NCI-H2081 treated with DMSO at 0.1 percent for 48 hours (cell line): ENCODE measurements at places on chromosomes 1 and 21.

GRCh38 chr1:214920337-214920736 lies 162.2 kb upstream of the KCNK2 start:
- DNase-seq, result no peak

DNA sequence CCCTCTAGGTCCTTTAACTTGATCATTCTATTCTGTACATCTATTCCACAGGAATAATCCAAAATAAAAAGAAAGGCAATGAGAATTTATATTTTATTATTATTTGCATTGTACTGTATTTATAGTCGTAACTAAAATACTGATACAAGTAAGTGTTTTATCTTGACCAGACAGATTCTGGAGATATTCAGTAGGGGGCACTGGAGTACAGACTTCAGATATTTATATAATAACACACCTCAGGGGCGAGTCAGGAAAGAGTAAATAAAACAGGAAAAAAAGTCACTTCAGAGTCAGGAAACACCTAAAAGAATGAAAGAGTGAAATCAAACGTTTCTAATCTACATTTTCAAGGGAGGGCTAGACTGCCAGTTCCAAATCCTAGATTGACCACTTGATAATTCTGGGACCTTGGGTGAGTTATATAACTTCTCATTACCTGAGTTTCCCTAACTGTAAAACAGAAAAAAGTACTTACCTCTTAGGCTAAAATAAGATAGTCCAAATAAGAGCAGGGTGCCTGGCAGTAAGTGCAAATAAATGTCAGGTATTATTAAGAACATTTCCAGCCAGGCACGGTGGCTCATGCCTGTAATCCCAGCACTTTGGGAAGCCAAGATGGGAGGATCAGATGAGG lies 31.1 kb upstream of the MTF1 start:
- peak; percentile 17 for DNase-seq

- no peak for DNase-seq
Measured at GRCh38 chr1:230661976-230662375, 19.7 kb downstream of the COG2 start.

GRCh38 chr1:11749203-11749689 lies 12.7 kb upstream of the C1orf167 start:
- DNase-seq, result no peak

DNA sequence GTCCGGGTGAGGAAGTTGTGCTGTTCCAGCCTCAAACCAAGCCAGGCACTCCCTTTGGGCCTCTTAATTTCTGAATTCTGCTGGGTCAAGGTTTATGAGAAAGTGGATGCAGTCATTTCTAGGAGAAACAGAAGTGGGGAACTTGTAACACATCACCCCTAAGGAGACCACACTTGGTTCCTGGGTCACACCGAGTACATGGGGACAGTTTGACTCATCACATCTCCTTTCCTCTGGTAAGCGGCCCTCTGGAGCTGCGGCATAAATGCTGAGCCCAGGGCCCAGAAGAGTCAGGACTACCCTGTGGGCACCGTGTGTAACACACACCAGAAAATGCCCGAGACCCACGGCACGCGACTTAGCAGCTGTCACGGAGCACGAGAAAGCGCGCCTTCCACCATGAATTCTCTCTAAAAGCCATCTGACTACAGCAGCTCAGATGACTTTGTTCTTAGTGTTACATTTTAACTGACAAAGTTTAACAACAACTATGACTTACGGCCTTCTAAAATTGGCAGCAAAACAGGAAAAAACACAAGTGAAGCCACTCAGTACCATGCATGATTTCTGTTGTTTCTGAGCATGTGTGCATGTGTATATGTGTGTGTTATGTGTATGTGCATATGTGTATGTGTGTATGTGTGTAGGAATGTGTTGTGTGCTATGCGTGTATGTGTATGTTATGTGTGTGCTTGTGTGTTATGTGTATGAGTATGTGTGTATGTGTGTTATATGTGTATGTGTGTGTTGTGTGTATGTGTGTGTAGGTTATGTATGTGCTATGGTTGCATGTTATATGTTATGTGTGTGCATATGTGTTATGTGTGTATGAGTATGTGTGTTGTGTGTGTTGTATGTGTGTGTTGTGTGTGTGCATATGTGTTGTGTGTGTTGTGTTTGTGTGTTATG lies 50.8 kb downstream of the TOMM20 start:
- no peak for DNase-seq

DNA sequence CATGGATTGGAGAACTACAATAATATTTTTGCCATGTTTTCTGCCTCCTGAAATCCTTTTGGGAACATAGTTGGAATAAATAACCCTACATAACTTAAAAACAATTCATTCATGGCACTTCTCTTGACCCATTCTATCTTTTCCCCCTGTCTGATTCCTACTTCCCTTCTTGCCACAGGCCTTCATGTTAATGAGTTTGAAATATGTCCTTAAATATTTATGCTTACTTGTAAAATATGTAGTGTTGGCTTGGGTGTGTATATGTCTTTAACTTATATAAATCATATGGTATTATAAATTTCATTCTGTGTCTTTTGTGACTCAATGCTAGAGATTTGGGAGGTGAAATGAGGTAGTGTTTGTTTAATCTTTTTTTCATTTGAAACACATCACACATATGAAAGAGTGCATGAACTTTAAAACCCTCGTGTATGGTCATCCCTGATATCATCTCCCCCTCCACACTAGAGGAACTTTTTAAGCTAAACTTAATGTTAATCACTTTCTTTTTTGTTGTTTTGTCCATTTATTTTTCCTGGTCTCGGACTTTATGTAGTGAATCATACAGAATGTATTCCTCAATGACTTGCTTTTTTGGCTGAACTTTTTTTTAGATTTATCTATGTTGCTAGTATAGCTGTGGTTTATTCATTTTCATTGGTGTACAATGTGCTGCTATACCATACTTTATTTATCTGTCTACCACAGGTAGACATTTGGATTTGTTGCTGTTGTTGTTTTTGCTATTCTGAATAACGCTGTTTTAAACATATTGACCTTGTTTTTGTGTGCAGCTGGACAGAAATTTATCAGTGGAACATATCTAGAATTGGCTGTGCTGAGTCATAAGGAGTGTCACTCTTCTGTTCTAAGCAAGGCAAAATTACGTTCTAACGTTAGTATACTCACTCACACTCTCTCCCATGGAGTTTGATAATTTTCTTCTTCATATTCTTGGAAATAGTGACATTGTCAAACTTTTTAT lies 441.6 kb downstream of the PLPP3 start:
- no peak for DNase-seq

DNA sequence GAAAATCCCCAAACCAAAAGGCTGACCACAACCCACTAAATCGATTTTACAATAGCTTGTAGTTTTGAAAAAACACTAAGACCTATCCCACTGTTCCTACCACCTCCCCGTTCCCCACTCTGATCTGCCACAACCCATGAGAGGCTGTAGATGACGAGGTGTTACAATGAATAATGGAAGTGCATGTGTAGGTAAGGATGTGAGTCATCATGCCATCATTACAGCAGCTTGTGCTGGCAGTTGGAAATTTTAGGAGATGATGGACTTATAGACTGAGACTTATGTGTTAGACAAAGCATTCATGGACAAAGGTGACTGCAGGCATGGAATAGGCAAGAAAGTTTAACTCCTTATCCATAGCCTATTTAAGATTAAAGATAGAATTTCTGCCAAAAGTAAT lies 184.7 kb upstream of the CACYBP start:
- no peak for DNase-seq

- DNase-seq, result no peak
Measured at GRCh38 chr1:11948822-11949458, 14.4 kb downstream of the PLOD1 start.

DNA sequence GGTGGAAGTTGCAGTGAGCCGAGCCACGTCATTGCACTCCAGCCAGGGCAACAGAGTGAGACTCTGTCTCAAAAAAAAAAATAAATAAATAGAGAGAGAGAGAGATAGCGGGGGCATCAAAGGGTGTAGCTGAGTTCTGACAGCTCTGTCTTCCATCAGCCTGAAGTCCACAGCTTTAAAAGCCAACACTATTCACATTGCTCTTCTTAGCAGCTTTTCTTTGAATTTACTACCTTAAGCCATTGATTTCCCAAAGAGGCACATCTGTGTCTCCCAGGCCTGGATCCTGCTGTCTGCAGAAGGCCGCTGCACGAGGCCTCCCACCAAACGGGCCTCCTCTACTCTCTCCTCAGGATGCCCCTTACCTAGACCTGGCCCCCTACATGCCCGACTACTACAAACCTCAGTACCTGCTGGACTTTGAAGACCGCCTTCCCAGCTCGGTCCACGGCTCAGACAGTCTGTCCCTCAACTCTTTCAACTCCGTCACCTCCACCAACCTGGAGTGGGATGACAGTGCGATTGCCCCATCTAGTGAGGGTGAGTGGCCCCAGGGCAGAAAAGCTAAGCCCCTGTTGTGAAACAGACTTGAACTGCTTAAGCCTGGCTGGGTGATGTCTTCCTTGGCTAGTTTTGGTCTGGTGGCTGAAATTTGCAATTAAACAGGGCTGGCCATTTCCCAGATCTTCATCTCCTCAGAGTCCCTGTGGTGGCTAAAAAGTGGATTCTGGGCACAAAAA lies 16.5 kb upstream of the SLC25A34 start:
- no peak for DNase-seq

DNA sequence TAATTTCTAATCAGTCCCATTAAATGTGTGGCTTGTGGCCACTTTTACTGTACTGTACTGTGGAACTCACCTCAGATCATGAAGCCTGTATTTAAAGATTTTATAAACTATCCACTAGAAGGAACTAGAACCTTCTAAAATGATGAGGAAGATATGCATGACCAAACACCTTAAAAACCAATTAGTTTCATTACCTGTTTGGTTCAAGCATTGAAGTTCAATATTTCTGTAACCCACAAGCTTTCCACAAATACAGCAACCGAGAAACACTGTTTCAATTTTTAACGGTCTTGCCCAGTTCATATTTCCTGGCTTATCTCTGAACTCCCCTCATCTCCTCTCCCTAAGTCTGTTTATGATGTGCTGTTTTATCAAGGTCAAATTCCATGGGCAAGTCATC lies 264.3 kb upstream of the PLD5 start:
- DNase-seq, result no peak

GRCh38 chr1:23558872-23559135 lies 497 bp downstream of the ID3 start:
- no peak for DNase-seq

DNA sequence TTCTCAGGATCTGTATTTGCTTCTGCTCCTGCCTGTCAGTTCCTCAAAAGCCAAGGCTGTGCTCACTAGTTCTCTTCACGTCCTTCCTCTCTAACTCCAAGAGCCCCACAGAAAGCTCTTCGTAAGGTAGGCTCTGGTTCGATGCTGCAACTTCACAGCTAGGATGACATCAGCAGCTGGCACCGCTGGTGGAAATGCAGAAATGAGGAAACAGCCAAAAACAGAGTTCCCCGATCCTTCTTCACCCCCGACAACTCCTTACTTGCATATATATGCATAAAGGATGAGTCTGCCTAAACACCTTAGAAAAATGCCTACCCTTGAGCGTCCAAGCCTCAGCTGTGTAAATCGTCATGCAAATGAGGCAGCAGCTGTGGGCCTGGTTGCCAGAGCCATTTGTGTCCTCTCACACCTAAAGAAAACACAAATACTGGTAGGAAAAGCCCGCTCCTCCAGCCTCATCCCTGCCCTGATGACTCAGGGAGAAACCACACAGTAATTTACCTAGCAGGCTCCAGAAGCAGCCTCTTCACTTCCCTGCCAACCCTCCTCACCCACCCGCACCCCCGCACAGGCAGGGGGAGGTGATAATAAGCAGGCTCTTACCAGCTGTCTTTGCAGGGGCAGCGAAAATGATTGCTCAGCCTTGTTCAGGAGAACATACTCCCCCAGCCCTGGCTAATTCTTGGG lies 28.2 kb downstream of the BATF3 start:
- peak; percentile 65 for DNase-seq

DNA sequence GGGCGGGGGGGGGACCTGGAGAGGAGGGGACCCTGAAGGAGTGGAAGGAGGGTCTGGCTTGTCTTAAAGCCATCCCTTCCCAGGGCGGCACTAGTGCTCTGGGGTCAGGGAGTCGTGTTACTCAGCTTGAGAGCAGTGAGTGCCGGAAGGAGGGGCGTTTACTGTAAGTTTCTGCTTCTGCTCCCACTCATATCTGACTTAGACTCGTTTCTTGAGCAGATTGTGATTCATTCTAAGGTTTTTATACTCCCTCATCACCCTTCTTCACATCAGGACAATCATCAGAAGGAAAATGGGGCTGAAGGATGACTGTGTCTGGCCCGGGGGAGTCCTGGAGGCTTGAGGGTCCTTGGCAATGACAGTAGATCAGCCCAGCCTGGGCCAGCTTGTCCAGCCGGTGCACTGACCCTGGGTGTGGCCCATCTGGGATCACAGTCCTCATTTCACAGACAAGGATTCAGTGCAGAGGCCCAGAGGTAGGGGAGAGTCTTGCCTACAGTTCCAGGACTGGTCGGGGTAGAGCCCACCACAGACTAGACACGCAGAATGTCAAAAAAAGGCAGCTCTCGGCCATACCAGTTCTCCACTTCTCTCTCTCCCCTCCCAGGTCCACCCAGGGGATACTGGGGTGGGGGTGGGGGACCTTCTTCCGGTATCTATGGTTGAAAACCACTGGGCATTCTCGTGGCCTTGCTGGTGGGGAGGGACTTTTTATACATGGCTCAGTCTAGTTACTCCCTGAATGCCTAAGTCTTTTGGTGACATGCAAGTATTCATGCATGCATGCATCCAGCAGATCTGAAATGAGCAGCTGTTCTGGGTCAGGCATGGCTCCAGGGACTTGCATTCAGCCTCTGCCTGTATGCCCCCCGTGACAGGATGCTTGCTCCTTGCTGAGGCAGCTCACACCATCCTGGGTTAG lies 5.1 kb downstream of the TNFRSF8 start:
- no peak for DNase-seq
